Heart left ventricle (tissue), 16 donors: ENCODE measurements at places on chromosomes 3 and 15.

- H3K27me3 ChIP-seq = no peaks in the 10 kb centered on the region
- no peak overlapping the region for H3K27ac ChIP-seq
- no peaks in the 10 kb centered on the region for H3K36me3 ChIP-seq
- no peak overlapping the region for H3K4me3 ChIP-seq
Observed at GRCh38 chr3:38489766-38490165, 6.4 kb upstream of the EXOG start.

GRCh38 chr15:52193791-52194190, 2.6 kb upstream of the GNB5 start:
- no peaks in the 10 kb centered on the region for H3K27me3 ChIP-seq
- no peak for DNase-seq
- no peaks in the 10 kb centered on the region for H3K4me1 ChIP-seq
- H3K36me3 ChIP-seq = no peaks in the 10 kb centered on the region
- no peak overlapping the region for H3K4me3 ChIP-seq

DNA sequence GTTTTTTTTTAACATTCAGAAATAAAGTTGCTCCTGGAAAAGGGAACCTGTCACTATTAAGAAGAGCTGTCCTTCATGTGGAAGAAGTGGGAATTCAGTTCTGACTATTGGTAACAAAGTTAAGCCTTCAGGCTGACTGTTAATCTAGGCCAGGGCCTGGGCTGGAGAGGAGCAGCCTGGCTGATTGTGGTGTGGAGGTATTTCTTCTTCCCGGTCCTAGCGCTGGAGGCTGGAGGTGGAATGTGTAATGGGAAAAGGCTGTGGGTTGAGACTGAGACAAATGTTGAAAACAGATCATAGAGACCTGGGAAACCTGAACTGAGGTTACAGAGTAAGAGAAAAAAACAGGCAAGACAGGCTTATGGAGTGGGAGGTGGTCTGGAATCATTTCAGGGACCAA, 23.8 kb upstream of the SH3BP5 start:
- no peak overlapping the region for H3K4me3 ChIP-seq
- DNase-seq = no peak
- no peak overlapping the region for H3K27ac ChIP-seq
- H3K4me1 ChIP-seq = peaks cover 16% of the 10 kb centered on the region

GRCh38 chr15:69134791-69135190, 25.6 kb upstream of the GLCE start:
- no peaks in the 10 kb centered on the region for H3K36me3 ChIP-seq
- H3K4me3 ChIP-seq = no peak overlapping the region
- DNase-seq = no peak
- H3K27ac ChIP-seq = no peak overlapping the region
- H3K4me1 ChIP-seq = no peaks in the 10 kb centered on the region

DNA sequence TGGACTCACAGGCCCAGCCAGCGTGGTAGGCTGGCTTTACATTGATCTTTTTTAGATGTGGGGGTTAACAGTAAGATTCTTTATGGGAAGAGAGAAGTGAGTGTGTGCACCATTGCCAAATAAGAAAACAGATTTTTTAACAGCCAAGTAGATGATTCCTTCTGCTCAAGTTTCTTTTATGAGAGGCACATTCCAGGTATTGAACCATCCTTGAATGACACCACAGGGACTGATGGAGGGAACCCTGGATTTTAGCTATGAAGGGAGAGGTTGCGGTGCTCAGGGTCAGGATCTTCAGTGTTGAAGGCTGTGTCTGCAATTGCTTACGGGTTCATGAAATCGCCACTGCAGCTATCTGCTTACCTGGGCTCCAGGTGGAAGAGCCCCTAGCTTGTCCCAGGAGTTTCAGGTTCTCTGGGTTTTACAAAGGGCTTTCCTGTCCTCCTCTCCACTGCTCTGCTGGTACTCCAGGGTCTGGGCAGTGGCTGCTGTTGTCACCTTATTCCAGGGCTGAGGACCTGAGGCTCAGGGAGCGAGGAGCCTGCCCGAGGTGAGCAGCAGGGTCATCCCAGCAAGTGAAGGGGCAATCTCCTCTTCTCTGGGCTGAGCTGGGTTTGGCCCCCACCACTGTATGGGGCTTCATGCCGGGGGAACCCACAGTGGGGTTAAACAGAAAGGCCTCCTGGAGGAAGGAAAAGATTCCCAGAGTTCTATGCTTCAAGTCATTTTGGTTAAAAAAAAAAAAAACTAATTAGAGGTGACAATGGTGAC, 53.4 kb downstream of the SMAD6 start:
- H3K27me3 ChIP-seq = no peaks in the 10 kb centered on the region
- H3K27ac ChIP-seq = no peak overlapping the region
- DNase-seq = peak; percentile 16
- H3K36me3 ChIP-seq = no peaks in the 10 kb centered on the region

- no peak overlapping the region for H3K27ac ChIP-seq
- no peak for DNase-seq
- H3K4me1 ChIP-seq = peaks cover 8% of the 10 kb centered on the region
Observed at GRCh38 chr15:33026614-33027013, 167.9 kb downstream of the FMN1 start.

DNA sequence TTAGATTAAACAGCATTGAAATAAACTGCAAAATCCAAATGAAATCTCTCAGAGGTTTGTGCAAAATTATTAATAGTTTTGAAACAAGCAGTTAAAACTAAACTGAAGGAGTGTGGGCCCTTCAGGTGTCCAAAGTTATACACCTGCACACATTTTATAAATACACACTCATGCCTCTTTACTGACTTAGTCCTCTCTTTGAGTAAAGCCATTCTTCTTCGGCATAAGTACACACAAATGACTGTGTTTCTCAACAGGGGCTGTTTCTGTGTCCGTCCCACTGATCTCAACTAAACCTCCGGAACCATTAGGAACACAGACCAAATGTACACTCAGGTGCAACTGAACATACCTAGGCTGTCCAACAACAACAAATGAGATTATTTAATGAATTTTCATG, 18.8 kb downstream of the MECOM start:
- H3K27ac ChIP-seq = no peak overlapping the region
- no peaks in the 10 kb centered on the region for H3K36me3 ChIP-seq
- H3K4me1 ChIP-seq = no peaks in the 10 kb centered on the region
- no peaks in the 10 kb centered on the region for H3K27me3 ChIP-seq
- DNase-seq = no peak
- H3K4me3 ChIP-seq = no peak overlapping the region

DNA sequence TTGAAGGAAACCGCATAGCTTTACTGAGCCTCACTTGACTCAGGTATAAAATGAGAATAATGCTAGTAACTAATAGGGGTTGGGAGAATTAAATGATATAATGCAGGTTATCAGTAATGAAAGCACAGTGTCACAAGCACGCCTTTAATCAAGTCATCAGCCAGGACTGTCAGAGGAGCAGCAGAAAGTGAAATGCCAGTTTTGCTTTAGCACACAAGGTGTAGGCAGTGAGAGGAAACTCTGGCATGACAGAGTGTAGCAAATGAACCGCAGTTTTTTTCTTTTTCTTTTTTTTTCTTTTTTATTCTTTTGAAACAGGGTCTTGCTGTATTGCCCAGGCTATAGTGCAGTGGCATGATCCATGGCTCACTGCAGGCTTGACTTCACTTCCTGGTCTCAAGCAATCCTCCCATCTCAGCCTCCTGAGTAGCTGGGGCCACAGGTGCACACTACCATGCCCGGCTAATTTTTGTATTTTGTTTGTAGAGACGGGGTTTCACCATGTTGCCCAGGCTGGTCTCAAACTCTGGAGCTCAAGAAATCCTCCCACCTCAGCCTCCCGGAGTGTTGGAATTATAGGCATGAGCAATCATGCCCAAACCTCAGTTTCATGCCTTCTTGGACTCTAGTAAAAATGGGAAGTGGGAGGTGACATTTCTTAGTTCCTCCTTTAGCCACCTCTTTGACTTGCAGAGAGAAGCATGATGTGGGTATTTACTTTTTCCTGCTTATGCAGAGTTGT, 9.7 kb upstream of the SCAANT1 start:
- H3K4me3 ChIP-seq = no peak overlapping the region
- DNase-seq = no peak
- no peaks in the 10 kb centered on the region for H3K4me1 ChIP-seq
- peaks cover 81% of the 10 kb centered on the region for H3K36me3 ChIP-seq
- H3K27ac ChIP-seq = no peak overlapping the region

DNA sequence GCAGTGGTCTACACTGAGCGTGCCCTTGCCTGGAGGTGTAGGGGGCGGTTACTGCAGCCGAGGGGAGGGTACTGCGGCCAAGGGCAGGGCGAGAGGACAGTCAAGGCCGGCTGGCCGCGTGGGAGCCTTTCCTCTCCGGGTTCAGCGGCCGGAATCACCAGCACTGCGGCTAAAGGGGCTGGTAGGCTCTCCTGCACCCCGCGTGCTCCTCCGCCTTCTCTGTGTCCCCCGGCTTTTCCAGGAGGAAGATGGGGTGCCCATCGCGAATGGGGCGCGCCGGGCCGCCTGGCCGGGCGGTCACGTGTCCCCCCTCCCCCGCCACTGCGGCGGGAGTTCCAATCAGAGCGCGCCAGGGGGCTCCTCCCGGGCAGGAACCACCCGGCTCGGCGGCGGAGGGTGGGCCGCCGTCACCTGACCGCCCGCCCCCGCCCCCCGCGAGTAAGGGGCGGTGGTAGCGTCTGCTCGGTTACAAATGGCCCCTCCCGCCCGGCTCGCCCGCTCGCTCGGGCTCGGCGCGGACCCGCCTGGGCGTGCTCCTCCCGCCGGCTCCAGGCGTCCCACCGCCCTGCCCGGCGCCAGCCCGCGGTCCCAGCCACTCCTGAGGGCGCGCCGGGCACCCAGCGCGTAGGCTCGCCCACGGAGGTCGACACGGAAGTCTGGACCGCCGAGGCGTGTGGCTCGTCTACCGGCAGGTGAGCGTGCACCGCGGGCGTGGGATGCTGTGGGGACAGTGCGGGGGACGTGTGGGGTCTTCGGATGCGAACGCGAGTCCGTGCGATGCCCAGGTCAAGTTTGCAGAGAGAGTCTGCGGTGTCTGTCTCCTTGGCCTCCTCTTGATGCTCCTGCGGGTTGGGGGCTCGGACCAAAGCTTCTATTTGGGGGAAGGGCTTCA, 242.6 kb upstream of the TOPAZ1 start:
- peak overlapping the region; percentile 45 for H3K4me3 ChIP-seq
- DNase-seq = no peak
- H3K27ac ChIP-seq = no peak overlapping the region

- peaks cover 7% of the 10 kb centered on the region for H3K4me1 ChIP-seq
- no peak overlapping the region for H3K4me3 ChIP-seq
- no peak for DNase-seq
- no peaks in the 10 kb centered on the region for H3K27me3 ChIP-seq
- peak overlapping the region; percentile 57 for H3K27ac ChIP-seq
Observed at GRCh38 chr15:66630801-66631351, 65.1 kb upstream of the LCTL start.

DNA sequence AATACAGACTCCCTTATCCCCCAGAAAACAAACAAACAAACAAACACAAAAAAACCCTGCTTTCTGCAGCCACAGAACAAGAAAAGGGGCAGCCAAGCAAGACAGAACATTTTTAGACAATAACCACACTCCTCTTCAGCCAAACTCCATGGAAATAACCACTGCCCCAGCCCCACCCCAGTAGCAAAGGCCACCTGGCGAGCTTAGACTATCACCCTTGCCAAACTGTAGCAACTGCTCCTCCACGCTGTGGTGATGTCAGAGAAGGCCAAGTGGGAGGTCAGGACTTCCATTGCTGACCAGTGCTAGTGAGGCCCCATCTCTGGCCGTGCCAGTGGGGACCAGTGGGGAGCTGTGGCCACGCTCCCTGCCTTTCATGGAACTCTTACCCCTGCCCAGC, 60.3 kb upstream of the CHRNA7 start:
- no peak for DNase-seq
- peaks cover 29% of the 10 kb centered on the region for H3K27me3 ChIP-seq
- H3K4me1 ChIP-seq = no peaks in the 10 kb centered on the region
- no peak overlapping the region for H3K4me3 ChIP-seq
- no peaks in the 10 kb centered on the region for H3K36me3 ChIP-seq

DNA sequence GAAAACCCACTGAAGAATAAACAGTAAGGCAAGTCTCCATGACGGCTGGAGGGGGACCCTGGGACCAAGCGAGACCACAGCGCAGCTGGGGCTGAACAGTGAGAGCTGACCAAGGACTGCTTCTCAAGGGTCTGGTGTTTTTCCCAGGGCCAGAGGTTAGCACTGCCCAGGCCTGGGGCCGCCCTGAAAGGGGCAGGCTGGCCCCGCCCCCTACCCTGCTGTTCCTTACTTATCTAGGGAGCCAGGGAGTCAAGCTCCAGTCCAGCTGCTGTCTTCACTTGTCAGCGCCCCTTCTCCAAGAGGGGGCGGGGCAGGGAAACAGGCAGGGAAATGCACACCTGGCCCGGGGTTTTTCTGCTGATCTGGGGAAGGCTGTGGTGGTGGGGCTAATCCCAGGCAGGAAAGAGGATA, 51.6 kb upstream of the HACD2 start:
- H3K36me3 ChIP-seq = no peaks in the 10 kb centered on the region
- no peaks in the 10 kb centered on the region for H3K27me3 ChIP-seq
- H3K27ac ChIP-seq = no peak overlapping the region

DNA sequence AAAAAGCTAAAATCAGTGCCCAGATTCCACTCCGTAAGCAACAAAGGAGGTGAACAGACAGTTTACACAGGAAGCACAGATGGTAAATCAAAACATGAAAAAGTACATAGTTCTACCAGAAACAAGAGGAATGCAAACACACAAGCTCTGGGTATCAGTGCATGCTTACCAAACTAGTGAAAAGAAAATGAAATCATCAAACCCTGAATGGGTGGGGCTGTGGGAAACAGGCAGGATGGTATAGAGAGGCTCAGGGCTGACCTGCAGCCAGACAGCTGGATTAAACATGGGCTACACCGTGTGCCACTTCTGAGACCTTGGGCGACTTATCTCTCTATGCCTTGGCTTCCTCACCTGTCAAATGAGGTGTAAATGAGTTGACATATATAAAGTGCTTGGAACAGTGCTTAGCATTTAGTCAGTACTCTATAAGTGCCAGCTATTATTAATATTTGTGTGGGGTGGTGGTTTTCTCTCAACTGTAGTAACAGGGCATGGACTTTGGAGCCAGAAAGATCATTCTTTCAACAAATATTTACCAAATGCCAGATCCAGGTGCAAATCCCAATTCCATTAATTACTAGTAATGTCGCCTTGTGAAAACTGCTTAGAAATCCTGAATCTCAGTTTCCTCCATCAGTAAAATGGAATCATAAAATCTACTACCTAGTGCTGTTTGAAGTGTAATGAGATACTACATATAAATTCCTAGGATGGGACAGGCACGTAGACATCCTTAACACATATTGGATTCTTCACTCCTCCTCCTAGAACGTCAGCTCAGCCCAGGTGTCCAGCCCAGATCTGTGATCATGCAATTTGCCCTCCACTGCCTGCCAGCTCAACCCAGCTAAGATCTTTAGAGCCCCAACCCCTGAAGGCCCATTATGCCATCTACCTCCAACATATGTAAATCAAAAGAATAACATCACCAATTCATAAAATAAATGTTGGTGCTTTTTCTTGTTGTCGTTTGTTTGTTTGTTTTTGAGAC, 55.5 kb upstream of the SMAD3 start:
- peaks cover 21% of the 10 kb centered on the region for H3K4me1 ChIP-seq
- no peak overlapping the region for H3K27ac ChIP-seq
- H3K36me3 ChIP-seq = no peaks in the 10 kb centered on the region
- H3K4me3 ChIP-seq = no peak overlapping the region
- no peak for DNase-seq
